ENCODE measurements at places on chromosomes 2 and 18.

DNA sequence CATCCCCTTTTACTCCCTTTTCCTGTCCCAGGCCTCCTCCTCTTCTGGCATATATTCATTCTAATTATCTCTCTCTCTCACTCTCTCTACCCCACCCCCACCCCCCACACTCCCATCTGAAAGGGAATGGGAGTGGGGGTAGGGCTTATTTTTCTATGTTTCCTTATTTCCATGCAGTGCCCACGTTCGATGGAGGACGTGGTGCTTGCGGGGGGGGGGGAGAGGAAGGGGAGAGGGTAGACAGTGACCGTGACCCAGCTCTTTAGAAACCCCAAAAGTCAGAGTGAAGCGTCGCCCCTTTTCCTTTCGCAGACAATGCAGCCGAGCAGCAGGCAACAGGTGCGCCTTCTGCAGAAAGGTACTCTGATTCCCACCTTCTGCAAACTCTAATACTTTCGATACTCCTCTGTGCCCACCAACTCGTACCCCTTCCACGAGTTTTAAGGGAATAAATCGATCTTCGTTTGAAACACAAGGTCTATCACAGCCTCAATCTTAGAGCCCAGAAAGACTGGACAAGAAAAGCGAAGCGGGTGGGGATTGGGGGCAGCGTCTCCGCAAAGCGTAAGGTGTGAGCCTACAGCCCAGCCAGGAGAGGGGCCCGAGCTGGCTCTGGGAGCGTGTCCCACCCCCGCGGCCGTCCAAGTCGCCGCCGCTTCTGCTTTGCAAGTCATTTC lies 891 bp upstream of the NR4A2 start:
- DNase-seq, result peak; percentile 81

- no peak for DNase-seq
Measured at GRCh38 chr18:51255693-51256092, 58.2 kb upstream of the MEX3C start.

GRCh38 chr18:22191346-22191695 lies 21.9 kb downstream of the GATA6 start:
- no peak for DNase-seq

DNA sequence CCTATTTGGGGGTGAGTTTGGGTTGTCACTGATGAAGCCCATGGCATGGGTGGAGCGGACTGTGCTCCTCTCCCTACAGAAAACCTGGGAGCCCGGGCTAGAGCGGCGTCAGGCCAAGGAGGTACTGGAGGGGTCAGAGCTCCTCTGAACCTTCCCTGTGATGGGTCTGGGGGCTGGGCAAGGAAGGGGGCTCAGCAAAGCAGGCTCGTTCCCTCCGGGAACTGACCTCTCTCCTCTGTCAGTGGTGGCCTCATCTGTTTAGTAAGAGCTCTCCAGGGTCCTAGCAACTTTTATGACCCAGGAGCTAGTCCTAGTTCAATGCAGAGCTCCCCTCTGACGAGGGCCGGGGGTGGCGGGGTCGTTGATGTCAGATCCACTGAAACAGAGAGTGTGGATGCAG lies 62.4 kb upstream of the OTOF start:
- no peak for DNase-seq

GRCh38 chr2:118250463-118250862 lies 162.2 kb downstream of the INSIG2 start:
- no peak for DNase-seq

DNA sequence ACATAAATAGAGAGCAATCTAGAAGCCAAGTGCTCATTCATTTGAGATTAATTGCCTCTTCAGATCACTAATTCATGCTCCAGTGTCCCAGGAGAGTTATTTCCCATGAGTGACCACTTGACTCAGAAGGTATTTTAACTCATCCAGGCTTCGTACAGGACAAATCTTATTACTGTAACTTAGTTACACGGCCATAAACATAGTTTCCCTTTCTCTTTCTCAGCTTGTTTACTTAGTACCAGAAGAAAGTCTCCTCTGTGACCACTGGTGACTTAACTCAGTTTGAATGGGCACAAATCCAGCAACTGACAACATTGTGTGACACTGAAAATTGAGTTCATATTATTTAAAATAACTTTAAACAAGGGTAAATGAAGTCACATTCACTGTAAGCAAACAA lies 25.3 kb downstream of the MMADHC start:
- DNase-seq, result no peak

DNA sequence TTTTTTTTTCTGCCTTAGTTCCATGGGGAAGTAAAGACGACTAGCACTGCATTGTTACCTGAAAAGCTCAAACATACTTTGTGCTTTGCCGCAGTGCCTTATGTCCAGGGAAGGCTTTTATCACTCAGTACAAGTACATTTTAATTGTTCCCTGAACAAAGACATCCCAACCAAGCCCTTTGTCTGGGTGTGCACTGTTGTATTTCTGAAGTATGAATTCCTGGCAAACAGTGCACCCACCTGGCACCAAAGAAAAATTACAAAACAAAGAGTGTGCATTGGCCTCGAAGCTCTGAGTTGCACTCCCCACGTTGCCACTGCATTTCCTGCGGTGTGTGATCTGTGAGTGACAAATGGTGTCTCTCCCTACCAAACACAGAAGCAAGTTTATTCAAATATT lies 858.5 kb upstream of the PIK3C3 start:
- no peak for DNase-seq

DNA sequence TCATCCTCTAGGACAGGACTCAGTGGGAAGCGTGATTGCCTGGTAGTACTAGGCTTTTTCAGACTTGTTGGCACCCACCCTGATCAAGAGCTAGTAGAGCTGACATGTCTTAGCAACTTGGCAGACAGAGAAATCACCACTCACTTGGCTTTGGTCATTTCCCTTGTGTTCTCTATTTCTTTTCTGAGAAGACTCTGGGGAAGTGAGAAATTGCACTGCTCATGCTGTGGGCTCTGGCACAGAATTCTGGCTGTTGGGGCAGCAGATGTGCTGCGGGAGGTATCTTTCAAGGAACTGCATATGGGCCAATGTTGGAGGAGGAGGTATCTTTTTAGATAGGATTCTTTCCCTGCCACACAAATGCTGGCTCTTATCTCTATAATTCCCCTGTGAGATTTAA lies 529.1 kb upstream of the MEX3C start:
- DNase-seq, result no peak

DNA sequence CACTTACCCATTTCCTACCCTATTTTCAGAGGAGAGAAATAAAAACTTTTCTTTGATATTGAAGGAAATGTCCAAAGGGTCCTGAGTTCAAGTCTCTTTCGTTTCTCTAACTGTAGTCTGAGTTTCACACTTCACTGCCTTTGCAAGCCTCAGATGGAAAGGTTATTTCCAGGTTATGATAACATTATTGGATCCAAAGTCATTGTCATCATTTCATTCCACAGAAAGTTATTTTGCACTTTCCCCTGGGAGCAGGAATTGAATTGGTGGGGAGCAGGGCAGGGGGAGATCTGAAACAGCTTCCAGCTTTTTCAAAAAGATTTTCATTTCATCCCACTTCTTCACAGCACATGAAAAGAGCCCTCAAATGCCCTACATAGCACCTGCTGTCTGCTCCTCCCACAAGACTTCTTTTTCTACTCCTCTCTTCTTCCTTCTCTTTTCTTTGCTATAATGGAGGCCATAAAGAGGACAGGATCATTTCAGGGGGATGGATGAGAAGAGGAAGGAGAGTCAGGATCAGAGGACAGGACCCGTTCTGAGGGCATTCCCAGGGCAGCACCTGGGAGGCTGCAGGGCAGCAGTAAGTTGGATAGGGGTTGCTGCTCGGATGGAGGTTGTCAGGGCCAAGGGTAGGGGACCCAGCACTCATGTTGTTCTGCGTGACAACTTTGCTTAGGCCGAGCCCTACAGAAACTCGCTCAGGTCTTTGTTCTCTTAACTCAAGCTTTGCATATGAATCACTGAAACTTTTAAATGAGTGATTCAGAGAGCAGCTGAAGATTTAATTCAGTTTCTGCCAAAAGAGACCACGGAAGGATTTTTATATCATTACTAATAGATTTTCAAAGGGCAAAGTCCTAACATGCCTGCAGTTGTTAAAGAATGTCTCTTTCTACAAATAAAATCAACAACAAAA lies 11.4 kb upstream of the GALNT5 start:
- DNase-seq, result no peak

DNA sequence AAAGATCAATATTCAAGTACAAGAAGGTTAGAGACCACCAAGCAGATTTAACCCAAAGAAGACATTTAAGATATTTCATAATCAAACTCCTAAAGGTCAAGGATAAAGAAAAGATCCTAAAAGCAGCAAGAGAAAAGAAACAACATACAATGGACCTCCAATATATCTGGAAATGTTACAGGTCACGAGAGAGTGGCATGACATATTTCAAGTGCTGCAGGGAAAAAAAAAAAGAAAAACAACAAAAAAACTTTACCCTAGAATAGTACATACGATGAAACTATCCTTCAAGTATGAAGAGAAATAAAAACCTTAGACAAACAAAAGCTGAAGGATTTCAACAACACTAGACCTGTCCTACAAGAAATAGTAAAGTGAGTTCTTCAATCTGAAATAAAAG lies 91.5 kb upstream of the CD226 start:
- DNase-seq, result no peak

GRCh38 chr18:36265015-36265414 lies 32.5 kb upstream of the FHOD3 start:
- DNase-seq, result no peak

DNA sequence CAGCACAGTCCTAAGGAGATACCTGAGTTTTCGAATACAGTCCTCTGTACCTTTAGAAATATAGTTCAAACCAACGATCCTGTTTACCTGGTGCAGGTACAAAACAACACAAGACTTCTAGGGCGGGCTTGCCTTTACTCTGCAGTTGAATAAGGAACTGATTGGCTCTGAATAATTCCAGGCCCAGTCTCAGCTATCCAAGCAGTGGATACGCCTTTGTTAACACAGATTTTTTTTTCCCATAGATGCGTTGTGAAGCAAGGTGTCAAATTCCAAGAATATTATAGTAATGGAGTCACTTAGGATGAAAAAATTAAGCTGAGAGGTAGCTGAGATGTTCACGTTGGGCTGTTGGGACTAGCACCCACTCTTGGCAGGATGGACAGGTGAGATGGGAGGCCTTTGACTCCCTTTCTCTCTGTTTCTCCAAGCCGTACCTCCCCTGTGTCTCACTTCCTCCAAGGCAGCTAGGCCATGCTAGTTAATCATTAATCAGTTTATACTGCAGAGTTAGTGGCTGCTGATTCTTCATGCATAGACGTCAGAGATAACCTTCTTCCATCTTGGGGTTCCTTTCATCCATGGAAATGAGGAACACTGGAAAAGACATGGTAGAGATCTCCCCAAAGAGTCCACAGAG lies 380.8 kb upstream of the ACVR2A start:
- no peak for DNase-seq

All from inflammatory macrophage (primary cell).